AML-193 (cell line): ENCODE measurements at places on chromosomes 3 and 15.

GRCh38 chr15:61500951-61501620, 272.0 kb upstream of the RORA start:
- DNase-seq = no peak

GRCh38 chr3:189590223-189590622, 41.0 kb upstream of the TP63 start:
- DNase-seq = no peak

- no peak for DNase-seq
These were observed 13.0 kb upstream of the APOD start for GRCh38 chr3:195596765-195597171.

- no peak for DNase-seq
These were observed 39.8 kb upstream of the IREB2 start for GRCh38 chr15:78398076-78398825.

DNA sequence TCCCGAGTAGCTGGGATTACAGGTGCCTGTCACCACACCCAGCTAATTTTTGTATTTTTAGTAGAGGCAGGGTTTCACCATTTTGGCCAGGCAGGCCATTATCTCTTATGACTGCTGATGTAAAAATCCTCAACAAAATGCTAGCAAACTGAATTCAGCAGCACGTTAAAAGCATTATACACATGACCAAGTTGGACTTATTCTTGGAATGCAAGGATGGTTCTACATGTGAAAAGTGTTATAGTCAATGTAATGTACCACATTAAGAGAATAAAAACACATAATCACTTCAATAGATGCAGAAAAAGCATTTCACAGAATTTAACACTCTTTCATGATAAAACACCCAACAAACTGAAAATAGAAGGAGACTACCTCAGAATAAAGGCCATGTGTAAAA, 20.2 kb downstream of the RNF13 start:
- no peak for DNase-seq

DNA sequence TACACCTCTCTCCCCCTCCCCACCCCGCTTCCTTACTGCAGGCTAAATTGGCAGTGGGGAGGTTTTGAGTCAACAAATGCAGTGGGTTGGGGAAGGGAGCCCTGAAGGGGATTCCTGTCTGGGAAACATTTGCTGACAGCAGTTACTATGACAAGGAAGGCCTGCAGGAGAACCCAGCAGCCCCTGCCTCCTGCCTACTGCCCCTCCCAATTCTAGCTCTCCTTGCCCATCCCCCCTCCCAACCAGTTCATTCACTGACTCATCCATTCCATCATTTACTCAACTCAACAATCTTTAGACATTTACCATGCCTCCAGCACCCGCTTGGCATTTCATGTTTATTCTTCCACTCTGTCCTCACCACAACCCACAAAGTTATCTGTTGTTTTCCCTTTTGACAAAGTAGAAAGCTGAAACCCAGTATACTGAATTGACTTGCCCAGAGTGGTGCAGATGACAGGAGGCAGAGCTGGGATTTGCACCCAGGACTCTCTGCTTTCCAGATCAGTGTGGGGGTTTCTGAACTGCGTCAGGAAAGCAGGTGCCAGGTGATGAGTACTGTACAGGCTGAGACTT, 75.0 kb downstream of the MAGEF1 start:
- no peak for DNase-seq
